ENCODE measurements at places on chromosomes 1 and 21.

DNA sequence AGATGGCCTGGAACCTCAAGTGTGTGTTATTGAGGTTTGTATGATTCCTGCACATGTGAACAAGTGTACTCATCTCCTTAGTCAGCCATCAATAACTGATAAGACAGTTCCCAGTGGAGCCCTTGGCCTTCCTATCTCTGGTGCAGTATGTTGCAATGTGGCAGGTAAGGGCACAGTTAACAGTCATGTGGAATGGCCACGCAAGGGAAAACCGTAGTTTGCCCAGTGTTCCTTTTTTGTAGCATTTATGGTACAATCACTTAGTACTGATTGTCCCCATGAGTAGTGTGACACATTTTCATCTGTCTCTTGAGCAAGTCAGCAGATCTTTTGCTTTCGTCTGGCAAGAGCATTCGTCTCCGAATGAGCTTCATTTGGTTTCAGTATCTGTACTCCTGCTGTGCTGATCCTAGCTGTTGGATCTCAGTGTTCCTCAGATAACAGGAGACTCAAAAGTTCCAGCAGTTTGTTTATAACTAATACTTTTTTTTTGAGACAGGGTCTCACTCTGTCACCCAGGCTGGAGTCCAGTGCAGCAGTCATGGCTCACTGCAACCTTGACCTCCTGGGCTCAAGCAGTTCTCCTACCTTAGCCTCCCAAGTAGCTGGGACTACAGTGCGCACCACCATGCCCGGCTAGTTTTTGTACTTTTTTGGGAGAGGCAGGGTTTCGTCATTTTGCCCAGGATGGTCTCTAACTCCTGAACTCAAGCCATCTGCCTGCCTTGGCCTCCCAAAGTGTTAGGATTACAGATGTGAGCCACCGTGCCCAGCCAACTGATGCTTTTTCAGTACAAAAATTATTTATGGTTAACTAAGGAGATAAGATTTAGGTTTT, 8.2 kb downstream of the CTPS1 start:
- DNase-seq, result no peak

- no peak for DNase-seq
Measured at GRCh38 chr1:46528297-46528955, 23.0 kb downstream of the KNCN start.

- peak; percentile 44 for DNase-seq
Measured at GRCh38 chr1:152458384-152459185, 44.5 kb upstream of the CRNN start.

DNA sequence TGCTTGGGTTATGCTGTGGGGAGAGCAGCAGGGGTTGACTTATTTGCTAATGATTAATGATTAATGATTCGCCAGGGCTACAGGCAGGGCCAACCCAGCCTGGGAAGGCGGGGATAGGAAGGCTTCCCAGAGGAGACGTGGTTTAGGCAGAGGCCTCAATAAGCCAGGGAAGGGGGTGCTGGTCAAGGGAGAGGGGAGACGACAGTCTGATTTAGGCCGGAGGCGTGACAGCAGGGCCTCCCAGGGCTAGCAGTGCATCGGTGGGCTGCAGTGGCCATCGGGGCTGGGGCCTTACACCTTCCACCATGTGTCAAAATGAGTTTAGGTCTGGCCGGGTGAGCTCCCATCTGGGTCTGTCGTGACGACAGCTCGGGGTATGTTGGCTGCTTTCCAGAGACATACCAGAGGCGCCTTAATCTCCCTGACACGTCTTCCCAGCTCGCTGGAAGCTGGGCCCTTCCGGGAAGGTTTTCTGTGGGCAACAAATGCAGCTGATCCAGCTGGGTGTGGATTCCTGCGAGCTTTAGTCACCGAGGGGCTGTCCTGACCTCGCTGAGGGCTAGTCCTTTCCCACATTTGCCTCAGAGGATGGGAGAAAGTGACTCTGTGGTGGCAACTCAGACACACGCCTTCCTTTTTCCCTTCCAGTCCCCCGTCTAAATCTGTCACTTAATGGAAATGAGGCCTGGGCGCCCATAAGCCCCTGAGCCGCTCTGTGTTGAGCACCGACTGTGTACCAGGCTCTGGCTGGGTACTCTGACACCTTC, 3.7 kb upstream of the SLC1A7 start:
- DNase-seq, result peak; percentile 81

- no peak for DNase-seq
Measured at GRCh38 chr21:34517491-34518245, 5.7 kb upstream of the KCNE1 start.

DNA sequence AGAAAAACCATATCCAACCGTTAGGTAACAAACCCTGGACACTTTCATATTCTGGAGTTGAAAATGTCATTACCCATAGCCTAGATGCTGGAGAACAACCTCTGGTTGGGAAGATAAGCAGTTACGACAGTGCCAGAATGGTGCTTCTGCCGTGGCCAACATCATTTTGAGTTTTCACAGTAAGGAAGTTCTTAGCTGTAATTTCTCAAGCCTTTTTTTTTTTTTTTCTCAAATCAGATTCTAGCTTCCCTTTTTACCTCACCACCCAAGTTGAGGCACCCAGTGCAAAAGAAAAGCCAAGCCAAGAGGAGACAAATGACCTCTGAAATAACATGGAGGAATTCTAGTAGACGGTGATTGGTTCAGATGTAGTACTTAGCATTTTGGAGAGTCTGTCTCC, 21.8 kb downstream of the PPT1 start:
- no peak for DNase-seq

- DNase-seq, result no peak
Measured at GRCh38 chr1:210438928-210439841, 110.5 kb downstream of the HHAT start.

DNA sequence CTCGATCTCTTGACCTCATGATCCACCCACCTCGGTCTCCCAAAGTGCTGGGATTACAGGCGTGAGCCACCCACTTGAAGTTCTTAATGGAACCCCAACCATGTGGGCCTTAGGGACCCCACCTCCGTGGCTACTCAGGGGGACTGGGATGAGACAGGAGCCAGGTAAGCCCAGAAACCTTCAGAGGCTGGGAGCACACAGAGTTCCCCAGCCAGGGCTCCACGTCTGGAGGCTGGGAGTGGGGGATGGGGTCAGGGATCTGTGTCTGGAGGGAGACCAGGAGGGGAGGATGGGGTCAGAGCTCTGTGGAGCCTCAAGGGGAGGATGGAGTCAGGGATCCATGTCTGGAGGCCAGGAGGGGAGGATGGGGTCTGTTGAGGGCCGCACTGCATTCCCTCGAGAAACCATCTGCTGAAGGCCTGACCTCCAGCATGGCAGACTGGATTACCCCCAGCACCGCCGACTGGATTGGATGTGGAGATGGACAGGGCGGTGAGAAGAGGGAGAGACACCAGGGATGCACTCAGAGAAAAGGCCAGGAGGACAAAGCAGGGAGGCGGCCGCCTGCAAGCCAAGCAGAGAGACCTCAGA, 2.1 kb upstream of the FTCD start:
- DNase-seq, result no peak

DNA sequence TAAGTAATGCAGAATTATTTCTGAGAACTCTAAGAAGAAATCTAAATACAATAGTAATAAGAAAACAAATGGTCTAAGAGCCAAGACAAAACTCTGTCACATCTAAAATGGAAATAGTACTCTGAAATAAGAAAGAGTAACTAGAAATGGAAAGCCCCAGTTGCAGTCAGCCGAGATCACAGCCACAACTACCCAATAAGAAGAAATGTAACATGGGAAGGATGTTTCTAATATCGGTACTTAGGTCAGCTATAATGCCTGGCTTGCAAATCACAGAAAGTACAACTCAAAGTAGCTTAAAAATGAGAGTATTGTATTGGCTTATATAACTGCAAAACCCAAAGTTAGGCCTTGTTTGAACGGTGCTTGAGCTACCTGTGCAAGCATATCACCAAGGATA, 58.6 kb upstream of the USP25 start:
- DNase-seq, result no peak

- DNase-seq, result no peak
Measured at GRCh38 chr21:36330904-36331303, 10.9 kb downstream of the MORC3 start.

GRCh38 chr1:160834945-160835565, 27.6 kb downstream of the CD244 start:
- no peak for DNase-seq

GRCh38 chr1:246506367-246506673, 759 bp downstream of the SMYD3 start:
- DNase-seq, result no peak

DNA sequence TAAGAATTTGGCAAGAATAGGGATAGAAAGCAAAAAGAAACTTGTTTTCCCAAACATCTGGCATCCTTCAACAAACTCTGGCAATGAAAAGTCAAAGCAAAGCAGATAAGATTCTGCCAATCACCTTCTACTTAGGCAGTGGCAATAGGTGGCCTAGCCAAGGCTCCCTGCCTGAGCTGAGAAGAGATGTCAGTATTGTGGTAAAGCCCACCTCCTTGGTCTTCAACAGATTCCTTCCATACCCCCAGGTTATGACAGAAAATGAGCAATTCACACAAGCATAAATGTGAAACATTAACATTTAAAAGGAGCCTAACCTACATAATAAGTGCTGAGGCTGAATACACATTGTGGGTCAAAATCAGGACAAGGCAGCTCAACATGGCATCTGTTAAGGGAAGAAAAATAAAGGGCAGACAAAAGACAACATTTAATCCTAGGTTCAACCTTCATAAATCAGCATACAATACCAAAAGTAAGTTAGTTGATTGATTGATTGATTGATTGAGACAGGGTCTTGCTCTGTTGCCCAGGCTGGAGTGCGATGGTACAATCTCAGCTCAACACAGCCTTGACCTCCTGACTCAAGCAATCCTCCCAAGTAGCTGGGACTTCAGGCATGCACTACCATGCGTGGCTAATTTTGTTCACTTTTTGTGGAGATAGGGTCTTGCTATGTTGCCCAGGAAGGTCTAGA, 123.1 kb downstream of the AKT3 start:
- DNase-seq, result no peak

DNA sequence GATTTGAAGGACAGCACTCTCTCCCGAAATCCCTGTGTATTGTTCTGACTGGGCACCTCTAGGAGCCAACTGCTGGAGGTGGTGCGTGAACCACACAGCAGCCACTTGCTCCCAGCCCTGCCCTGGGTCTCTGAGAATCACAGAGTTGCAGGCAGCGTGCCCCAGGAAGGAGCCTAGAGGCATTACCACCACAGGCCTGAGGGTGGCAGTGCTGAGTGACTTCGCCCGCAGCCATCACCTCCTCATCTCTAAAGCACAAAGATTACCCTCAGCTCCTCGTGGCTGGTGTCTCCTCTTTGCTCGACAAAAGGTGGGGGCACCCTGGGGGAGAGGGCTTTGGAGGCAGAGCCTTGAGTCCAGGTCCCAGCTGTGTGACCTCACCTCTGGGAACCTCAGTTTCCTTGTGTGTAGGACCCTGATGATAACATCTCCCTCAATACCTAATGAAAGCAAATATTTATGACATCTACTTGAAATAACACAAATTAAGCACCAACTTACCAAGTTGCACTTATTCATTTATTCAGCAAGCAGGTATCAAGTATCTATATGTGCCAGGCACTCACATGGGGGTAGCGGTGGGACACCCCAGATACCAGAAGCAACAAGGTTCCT, 86.3 kb downstream of the VWA5B1 start:
- DNase-seq, result no peak

DNA sequence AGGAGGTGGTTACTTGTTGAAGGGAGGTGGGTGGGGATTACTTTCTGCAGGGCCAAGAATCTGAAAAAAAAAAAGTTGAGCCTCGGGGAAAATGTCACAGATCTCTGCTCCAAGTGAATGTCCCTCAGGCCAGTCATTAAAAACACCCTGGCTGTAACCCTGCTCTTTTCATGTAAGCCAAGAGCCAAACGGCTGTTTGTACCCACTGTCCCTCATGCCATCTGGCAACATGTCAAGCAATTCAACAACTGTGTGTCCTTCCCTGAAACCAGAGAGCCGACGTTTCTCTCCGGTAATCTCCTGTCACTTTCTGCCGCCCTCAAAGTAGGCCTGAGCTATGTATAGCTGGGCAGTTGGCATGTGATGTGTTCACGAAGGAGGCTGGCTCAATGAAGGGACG, 14.7 kb downstream of the CASQ2 start:
- no peak for DNase-seq

DNA sequence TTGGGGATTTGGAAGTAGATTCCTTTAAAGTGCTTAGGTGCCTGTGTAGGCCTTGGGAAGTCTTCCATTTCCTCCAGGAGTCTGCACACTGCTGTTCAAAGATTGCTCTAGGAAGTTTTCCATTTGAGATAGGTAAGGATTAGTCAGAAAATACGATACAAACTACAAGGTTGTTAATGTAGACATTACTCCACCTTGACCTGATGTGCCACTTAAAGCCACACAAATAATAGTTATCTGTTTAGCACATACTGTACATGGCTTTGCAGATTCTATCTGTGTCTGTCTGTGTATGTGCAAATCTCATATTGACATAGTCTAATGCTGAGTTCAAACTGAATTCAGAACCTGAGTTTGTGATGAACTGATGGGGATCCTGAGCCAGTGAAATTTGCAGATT, 118.4 kb downstream of the RHOU start:
- no peak for DNase-seq

GRCh38 chr1:163745204-163745603, 423.4 kb downstream of the NUF2 start:
- DNase-seq, result no peak

GRCh38 chr21:19999369-20000272, 998.6 kb upstream of the NCAM2 start:
- DNase-seq, result no peak

DNA sequence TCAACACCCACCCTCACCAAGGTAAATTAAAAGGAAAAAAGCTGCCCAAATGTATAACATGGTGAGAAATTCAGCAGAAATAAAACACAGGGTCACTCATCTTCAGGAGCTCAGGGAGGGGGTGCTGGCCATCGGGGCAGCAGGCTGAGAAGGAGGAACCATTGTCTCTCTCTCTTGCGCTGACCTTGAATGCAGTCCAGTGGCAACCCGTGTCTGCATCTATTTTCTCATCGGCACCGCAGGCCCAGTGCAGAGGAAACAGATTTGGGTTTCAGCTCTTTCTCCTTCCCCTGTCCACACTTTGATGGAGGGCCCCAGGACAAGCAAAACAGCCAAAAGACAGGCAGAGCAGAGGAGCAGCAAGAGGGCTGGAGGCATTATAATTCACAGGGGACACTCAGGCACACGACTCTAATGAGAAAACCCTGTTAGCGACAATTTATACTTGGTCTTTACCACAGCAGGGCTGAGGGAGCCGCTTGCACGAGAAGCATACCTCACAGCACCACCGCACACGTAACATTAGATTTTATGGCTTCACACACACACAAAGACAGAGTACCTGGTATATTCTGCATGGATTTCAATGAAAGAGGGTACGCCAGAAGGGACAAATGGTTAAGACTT, 18.6 kb downstream of the MKNK1 start:
- DNase-seq, result no peak

- no peak for DNase-seq
Measured at GRCh38 chr1:206967096-206967849, 3.0 kb downstream of the FCAMR start.

All from NCI-H2171 (cell line).